Cortex of kidney (tissue), 1 donor: ENCODE measurements at places on chromosomes 4 and X.

GRCh38 chr4:118739022-118739713 lies 54.0 kb downstream of the METTL14 start:
- DNase-seq = no peak

DNA sequence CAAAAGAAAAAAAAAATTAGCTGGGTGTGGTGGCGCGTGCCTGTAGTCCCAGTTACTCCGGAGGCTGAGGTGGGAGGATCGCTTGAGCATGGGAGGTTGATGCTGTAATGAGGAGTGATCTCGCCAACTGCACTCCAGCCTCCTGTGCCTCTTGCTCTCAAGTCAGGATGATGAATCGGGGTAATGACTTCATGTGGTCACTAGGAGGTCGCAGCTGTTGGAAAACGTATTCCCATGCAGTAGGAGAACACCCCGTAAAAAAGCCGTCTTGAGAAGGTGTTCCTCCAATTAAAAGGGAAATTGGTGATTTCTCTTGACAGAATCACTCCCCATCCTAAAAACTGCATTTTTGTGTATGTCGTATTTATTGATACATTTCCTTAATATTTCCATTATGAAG lies 2.2 kb downstream of the CCNB3 start:
- no peak for DNase-seq

GRCh38 chr4:156865451-156865850 lies 106.1 kb downstream of the PDGFC start:
- DNase-seq = no peak

- DNase-seq = no peak
Measured at GRCh38 chr4:2462218-2462991, 6.5 kb upstream of the RNF4 start.

- DNase-seq = no peak
Measured at GRCh38 chr4:44493924-44494323, 45.3 kb upstream of the KCTD8 start.

DNA sequence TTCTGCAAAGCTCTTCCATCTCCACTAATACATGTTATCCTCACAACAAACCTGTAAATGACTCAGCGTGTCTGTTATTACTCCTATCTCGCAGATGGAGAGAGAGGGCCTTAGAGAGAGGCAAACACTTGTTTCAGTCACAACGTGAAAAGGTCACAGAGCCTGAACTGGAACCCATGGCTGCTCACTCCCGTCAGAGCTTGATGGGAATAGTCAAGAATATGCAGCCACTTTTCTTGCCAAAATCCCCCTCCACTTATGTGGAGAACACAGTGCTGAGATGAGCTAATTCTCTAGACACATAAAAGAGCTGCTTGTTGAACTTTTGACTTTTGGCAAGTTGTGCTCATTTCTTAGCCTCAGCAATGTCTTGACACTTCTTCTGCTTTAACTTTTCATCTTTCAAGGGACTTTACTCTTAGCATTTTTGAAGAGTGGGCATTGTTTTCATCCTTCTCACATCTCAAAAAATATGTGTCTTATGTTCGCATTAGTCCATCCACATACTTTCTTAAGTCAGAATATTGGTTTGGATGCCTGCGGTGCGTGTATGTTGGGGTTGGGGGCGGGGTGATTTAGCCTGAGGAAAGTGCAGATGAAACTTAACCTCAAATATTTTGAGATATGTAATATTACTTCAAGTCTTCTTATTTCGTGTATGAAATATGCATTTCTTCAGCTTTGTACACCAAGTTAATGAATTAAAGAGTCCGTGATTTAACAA lies 69.2 kb downstream of the SYNPO2 start:
- no peak for DNase-seq

DNA sequence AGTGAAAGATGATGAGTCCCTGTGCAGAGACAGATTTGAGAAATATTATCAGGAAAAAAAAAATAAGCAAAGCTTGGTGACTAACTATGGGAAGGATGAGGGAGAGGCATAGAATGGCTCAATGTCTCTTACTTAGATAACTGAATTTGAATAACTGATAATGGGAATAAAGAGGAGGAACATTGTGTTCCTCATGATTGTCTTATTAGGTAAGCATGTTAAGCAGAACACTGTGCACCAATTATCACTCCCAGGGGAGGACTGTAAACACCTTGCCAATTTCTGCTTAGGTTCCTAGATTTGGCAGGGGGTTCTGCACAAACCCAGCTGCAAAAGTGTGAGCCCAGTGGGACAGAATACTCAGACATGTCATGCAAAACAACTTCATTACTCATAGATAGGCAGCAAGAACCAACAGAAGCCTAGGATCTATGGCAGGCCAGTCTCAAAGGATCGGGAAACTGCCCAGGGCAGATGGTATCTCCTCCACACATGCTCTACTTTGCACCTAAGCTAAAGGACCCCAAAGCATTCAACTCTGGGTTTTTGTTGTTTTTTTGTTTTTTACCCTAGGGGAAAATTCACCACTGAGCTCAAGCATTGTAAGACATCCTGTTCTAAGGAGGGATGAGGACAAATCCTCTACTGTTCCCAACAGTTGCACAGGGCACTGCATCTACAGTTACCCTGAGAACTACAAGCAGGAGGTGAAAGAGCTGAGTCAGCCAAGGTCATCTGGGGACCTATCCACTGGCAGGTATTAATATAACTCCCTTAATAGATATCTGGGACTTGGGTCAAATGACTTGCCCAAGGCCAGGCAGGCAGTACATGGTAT lies 907.0 kb downstream of the RAPGEF2 start:
- DNase-seq = no peak

DNA sequence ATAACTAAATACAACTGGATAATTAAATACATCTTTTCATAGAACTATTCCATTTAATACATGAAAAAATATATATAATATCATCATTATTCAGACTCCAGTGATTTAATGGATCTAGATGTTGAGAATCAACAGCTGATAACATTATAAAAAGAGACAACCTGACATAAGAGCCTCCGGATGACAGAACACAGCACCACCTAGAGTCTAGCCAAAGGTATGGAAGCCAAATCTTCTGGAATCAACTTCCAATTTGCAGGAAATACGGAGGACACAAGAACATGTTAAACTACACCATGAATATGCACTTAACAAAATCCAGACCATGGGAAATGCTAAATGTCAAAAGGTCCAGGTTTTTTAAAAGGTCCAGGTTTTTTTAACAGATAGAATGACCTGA lies 55.0 kb downstream of the LRBA start:
- no peak for DNase-seq

GRCh38 chr4:37780444-37781130 lies 45.9 kb upstream of the PGM2 start:
- DNase-seq = no peak

GRCh38 chr4:20137176-20137575 lies 114.5 kb upstream of the SLIT2 start:
- no peak for DNase-seq

DNA sequence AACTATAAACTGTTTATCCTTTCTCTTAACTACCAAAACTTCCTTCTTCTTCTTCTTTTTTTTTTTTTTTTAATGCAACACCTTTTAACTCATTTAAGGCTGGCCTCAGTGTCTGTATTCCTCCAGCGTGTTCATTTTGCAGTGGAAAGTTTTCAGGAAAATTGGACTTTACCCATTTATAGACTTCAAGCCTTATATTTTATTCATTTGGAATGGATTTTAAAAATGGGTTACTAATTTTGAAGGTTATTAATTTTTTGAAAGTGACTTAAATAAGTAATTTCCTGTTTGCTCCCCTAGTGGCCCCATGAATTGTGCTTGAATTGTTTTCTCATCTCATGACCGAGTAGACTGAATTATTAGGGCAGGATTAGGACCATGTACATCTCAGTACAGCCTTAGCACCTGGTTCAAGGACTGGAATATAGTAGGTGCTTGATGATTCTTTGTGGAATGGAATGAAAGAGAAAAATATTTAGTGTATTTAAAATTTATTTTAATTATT lies 282.7 kb downstream of the ANKRD50 start:
- DNase-seq = no peak

DNA sequence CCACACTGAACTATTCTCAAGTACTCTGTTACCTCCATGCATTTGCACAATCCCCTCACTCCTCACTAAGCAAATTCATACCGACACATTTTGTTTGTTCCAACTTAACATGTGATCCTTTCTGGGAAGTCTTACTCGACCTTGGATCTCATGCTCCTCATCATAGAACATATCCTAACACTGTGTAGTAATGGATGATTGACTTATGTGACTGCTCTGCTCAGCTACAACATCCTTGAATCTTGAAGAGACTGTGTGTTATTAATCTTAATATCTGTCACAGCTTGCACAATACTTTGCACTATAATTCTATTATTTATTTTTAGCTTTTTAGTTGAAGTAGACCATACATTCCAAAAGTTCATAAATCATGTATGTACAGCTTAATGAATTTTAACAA lies 23.9 kb upstream of the TRPC3 start:
- DNase-seq = no peak

- peak; percentile 46 for DNase-seq
Measured at GRCh38 chr4:84966382-84967242, at the start of gene WDFY3. Gene WDFY3, minus strand, starts transcription at chr4:84966690. Its CDS starts 106,099 bp downstream, at chr4:84860591.

DNA sequence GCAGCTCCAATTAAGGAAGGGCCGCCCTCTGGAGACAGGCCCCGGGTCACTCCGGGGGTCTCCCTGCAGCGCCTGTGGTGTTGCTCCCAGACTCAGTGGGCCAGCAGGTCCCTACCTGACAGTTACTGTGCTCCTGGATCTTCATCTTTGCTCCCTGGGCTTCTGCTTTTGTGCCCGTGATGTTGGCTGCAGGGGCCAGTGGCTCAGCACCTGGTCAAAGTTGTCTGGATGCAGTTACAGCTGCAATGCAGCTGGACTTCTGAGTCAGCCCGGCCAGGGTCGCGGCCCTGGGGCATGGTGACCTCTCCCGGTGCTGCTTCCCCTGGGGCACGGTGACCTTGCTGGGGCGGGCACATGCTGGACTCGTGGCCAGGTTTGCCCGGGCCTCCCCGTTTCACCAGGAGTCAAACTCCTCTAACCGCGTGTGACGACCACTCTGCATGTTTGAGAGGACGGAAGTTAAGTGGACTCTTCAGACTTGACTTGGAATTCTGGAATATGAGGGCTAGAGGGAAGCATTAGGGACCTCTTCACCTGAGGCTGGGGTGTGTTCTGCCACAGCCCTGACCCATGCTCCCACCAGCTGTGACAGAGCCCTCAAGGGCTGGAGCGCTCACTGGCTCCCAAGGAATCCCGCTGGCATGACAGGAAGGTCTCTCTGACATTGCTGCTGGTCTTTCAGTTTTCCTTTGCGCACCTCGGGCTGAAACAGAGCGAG lies 3.7 kb downstream of the CTAG2 start:
- no peak for DNase-seq

DNA sequence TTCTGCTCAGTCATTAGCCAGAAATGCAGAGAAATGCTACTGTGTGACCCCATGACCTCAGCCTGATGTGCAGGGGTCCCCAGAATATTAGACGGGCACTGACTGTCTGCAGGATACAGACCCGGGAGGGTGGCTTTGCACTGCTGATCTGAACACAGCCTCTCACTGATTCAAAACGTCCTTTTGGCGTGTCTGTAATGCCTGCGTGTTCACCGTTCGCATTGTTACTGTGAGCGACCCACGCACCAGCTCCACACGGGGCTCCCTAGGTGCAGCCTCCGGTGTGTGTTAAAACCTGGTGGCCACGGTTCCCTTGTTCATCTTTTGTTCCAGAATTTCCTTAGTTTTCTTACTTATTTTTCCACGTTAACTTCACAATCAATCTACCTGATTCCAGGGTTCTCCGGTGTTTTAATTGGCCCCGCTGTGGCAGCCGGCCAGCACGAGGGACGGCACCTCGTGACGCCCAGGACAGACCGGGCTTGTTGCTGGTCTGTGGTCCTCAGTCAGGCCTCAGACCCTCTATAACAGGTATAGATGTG lies 32.0 kb upstream of the SPON2 start:
- no peak for DNase-seq

GRCh38 chr4:156137679-156138473 lies 184.2 kb upstream of the CTSO start:
- no peak for DNase-seq

DNA sequence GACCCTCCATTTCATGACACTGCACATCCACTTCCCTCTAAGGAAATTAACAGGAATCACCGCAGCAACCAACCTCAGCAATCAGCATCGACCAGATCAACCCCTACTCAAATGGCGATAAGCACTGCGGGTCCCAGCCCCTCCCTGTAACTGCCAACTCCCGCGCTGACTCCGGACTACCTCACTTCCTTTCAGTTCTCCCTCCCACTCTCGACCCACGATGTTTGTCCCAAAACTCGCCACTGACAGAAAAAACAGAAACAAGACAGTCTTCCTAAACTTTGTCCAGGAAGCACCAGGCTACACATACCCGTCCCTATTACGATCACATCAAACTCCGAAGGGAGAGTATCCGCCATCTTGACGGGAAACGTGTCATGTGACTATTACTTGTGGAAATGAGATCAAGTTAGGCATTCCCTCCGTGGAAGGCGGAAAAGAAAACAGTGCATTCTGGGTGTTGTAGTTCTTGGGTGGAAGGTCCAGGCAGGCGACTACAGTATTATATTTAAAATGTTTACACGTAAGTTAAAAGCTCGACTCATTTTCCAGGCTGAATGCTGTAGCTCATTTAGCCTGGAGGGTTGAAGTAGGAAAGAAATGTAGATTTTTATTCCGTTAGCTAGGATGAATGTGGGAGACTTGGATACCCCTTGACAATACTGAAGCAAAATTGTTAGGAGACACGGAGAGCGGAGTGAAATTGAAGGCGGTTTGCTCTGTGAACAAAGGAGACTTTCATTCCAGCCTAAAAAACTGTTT lies at the start of gene CHM:
Gene CHM (minus strand): TSS at position 385 of the 762 bp plus-strand sequence. CDS start 26 bp downstream, at position 359.
- no peak for DNase-seq

GRCh38 chr4:145843639-145844038 lies 95.0 kb downstream of the ZNF827 start:
- no peak for DNase-seq

- DNase-seq = no peak
Measured at GRCh38 chr4:185573651-185574199, 38.4 kb upstream of the PDLIM3 start.

- no peak for DNase-seq
Measured at GRCh38 chrX:68902706-68903504, 74.1 kb downstream of the EFNB1 start.

GRCh38 chrX:3425031-3425430 lies 78.6 kb upstream of the MXRA5 start:
- no peak for DNase-seq

GRCh38 chr4:82667761-82668480 lies 106.1 kb upstream of the TMEM150C start:
- no peak for DNase-seq

GRCh38 chrX:46994096-46994495 lies 81.9 kb downstream of the JADE3 start:
- DNase-seq = no peak

GRCh38 chrX:118853596-118853995 lies 30.0 kb downstream of the ZCCHC12 start:
- no peak for DNase-seq

- no peak for DNase-seq
Measured at GRCh38 chrX:111823128-111823527, 52.9 kb upstream of the TRPC5OS start.

GRCh38 chrX:16756724-16757123 lies 29.5 kb upstream of the TXLNG start:
- DNase-seq = no peak

DNA sequence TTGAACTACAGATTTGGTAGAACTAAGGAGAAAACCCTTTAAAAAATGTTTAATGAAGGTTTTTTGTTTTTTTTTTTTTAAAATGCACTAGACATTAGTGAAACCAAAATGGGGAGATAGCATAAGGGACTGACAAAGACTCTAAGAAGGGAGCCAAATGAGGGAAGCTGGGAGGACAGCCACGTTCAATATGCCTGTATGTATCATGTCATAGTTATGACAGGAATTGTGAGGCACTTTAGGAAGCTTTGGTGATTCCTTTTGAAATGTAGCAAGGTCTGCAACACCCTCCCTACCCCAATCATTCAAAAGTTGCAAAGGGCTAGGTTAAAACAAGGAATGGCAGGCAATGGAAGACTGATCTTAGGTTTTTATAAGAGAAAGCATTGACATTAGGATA lies 526.0 kb downstream of the TLL1 start:
- DNase-seq = no peak
